Stimulated activated CD4-positive, alpha-beta T cell treated with anti-CD3 and anti-CD28 coated beads, TNF-alpha, amount 100 ng/mL, for 24 hours (primary cell): ENCODE measurements at places on chromosomes 7 and 10.

GRCh38 chr10:934746-935406, 3.4 kb upstream of the LARP4B start:
- no peak for DNase-seq

GRCh38 chr7:45873355-45873754, 473 bp upstream of the CCDC201 start:
- no peak for DNase-seq

DNA sequence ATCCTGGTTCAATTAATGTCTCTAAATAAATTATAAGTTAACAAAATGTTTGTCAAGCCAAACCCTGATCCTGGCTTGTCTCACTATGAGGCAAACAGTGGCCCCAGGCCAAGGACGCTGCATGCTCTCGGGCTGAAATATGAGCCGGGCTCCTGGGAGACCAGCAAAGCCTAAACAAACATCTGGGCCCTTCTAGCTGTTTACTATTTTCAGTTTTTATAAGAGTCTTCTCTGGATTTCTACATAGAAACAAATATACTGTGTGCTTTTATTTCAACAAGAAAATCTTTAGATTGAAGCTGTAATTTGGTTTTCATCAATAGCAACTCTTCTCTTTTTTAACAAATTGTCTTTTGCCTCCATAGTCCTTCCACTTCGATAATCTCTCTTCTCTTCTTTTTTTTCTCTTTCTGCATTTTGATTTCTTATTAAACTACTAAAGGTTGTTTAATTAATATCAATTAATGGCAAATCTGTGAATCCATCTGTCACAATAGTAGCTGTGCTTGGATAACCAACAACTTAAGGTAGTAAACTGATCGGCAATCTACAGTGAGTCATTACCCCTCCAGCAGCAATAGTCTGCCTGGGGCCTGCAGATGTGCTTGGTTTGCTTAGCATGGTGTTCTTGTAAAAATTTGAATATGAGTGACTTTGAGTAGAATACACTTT, 83.3 kb upstream of the DNAJC1 start:
- DNase-seq = no peak

GRCh38 chr7:129405527-129405926, 28.7 kb upstream of the STRIP2 start:
- DNase-seq = no peak

DNA sequence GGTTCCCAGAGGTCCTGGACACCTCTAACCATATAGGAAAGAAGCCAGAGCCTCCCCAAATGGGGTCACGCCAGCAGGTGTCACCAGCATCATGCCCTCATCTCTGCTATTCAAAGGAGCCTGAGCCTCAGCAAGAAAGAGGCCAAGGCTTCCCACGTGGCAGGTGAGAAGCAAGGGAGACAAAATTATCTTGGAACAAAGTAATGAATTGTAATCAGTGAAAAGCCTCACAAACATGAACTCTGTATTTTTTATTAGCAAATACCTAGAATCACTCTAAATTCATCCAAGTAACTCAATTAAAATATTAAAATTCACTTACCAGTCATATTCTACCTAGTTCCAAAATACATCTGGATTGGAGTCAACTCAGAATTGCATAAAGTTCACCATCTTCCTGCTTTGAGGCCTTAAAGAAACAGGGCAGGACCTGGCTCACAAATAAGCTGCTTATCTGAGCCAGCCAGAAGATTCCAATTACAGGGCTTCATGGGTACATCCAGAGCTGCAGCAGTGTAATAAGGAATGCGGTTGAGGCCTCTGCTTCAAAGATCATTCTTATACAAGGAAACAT, 68.7 kb downstream of the SGMS1 start:
- no peak for DNase-seq
